ENCODE measurements at places on chromosomes 16 and 17.

DNA sequence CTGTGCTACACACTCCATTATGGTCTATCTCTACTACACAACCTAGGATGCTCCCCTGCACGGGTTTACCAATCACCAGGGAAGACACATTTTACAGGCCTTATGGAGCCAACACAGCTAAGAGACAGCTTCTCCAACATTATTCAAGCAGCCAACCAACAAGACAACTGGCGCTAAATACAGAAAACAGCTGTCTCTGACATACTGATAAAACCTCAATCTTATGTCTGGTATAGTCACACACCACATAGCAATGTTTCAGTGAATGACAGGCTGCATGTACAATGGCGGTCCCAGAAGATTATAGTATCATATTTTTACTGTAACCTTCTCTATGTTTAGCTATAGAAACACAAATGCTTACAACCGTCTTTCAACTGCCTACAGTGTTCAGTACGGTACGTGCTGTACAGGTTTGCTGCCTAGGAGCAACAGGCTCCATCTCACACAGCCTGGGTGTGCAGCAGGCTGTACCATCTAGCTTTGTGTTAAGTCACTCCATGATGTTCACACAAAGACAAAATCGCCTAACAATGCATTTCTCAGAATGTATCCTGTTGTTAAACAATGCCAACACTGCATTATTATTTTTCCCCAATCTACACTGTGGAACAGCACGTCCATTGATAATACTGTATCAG lies 10.9 kb downstream of the USP22 start:
- DNase-seq = no peak

- DNase-seq = no peak
These were observed 95.2 kb upstream of the FOXF1 start for GRCh38 chr16:86414991-86415740.

DNA sequence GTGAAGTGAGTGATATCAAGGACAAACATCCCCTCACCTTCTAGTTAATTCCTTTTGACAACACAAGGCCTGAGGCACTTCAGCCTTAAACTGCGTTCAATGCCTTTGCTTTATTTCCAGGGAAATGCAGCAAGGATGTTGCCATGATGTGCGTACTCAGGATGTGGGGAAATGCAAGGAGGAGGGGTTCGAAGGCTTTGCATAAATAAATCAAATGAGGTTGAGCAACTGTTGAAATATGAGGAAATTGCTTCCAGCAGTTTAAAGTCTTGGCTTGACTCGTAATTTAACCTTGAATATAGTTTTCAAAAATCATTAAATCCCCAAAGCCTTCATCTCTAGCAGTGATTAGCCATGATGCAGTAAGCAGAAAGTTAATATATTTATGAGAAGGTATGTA lies 81.8 kb upstream of the CCL2 start:
- no peak for DNase-seq

- peak; percentile 39 for DNase-seq
These were observed 2.5 kb upstream of the CORO6 start for GRCh38 chr17:29625037-29625750.

DNA sequence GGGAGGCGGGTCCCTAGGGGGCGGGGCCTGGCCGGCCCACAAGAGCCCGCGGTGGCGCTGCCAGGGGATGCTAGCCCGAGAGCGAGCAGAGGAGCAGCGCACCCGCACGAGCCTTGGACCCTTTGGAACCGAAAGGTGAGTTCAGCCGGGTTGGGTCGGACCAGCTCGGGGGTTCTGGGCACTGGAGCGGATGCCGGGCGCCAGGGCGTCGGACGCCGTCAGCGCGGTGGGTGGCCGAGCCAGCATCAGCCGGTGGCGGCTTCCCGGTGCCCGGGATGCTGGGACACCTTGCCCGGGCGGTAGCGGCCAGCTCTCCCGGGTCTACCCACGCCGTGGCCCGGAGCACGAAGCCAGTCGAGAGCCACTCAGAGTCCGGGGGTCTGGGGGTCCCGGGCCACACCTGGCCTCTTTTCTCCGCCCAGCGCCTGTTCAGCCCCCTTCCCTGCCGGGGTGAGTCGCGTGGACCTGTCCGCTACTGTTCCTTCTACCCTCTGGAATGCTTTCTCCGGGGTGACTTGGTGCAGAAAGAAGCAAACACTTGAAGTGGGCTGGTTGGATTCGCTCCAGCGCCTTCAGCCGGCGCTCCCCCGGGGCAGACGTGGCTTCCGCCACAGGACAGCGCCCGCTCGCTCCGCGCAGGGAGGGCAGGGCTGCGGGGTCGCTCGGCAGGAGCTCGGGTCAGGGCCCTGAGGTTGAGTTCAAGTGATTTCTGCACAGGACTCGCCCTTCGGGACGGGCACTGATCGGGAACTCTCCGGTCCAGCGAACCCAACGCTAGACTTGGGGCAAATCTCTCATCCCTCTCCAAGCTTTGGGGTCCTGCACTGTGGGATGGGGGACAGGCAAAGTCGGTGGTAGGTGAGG lies at the start of gene SCNN1G:
Gene SCNN1G, plus strand, starts transcription at position 67 of the 864 bp plus-strand sequence. CDS start 3,527 bp downstream, outside the sequence.
- no peak for DNase-seq

DNA sequence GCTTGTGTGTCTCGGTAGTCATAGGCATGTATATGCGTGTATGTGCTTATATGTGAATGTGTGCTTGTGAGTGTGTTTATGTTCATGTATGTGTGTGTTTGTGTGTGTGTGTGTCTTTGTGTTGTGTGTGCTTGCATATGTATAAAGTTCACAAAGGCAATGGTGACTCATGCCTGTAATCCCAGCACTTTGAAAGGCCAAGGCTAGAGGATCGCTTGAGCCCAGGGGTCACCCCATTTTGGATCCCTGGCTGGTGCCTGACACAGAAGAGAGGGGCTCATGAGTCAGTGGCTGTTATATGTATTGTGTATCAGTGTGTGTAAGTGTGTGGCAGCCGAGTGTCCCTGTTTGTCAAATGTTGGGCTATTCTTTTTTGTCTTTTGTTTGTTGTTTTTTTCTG lies 69.3 kb downstream of the ABCC1 start:
- no peak for DNase-seq

GRCh38 chr17:39016193-39017153 lies 49.3 kb upstream of the FBXO47 start:
- no peak for DNase-seq

- no peak for DNase-seq
These were observed 207.4 kb downstream of the TANC2 start for GRCh38 chr17:63173450-63173849.

- DNase-seq = no peak
These were observed 223.1 kb downstream of the ZNF423 start for GRCh38 chr16:49632795-49633184.

- no peak for DNase-seq
These were observed 408.6 kb downstream of the HAPSTR1 start for GRCh38 chr16:9499941-9500593.

- peak; percentile 79 for DNase-seq
These were observed 5.7 kb downstream of the DLG4 start for GRCh38 chr17:7213895-7214299.
